ENCODE measurements at places on chromosomes 4 and X.
A peak's percentile ranks its signal among the peaks of the same experiment; 100 is the strongest.

DNA sequence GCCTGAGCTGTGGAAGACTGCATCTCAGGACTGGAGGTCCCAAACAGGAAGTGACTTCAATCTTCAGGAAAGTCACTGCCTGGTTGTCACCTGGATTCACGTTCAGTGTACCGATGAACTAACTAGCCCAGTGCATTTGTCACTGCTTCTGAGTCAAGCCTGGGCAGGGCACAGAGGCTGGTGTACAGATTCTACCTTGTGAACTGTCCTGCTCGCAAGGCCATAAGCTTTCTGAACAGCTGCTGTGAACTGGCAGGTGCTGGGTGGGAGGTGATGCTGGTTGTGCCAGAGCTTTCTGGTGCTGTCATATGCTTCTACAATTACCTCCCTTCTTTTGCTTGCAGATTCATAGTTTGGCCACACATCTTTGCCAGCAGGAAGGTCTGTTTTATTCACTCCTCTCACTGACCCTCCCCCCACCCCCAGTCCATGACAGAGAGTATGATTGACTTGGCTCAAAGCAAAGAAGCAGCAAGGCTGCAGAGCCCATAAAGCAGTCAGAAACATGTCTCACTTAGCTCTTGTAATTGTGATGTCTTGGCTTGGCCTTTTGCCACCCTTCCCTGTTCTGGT, 40.5 kb downstream of the ZCCHC12 start:
- no peak for DNase-seq

DNA sequence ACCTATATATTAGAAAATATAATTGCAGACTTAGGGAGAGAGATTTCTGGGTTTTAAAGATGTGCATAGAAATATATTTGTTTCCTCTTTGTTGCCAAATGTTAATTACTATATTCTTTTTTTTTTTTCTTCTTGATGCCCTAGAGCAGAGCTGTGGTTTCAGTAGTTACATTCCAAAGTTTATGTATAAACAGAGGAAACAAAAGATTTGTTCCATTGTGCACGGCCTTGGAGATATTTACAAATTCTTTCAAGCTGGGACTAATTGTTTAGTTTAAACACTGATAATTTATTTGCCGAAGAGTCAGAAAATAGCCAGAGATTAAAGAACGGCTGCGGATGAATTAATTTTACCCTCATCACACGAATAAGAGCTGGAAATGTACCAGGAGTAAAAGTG, 85.1 kb downstream of the USP46 start:
- no peak for DNase-seq

DNA sequence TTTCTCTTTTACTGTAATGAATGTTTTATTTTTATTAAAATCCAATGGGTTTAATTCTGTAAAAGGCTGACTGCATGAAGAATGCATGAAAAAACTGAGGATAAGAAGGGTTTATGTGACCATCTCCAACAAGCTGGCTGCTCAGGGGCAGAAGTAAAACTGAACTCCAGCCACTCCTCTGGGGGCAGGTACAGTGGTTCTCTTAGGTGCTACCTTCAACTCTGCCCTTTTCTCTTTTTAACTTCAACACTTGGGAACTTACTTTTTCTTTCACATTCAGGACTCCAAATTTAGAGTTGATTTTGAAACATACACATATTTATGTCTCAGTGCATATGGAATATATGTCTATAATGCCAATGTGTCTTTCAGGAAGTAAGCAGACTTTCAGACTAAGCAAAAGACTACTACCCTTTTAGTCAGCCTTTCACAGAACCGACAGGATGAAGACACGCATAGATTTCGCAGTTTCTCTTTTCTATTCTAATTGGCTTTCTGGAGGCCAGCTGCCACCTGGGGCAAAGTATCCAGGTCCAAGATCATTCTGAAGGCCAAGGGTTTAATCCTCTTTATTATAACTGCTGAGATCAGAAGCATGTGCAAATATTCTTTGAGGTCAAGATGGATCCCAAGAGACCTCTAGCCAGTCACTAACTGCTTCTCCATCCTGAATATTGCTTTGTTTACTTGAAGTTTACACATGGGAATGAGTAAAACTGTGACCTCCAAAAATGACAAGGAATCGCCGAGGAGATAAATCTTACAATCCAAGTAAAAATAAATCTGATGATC, 30.7 kb downstream of the HS3ST1 start:
- no peak for DNase-seq

DNA sequence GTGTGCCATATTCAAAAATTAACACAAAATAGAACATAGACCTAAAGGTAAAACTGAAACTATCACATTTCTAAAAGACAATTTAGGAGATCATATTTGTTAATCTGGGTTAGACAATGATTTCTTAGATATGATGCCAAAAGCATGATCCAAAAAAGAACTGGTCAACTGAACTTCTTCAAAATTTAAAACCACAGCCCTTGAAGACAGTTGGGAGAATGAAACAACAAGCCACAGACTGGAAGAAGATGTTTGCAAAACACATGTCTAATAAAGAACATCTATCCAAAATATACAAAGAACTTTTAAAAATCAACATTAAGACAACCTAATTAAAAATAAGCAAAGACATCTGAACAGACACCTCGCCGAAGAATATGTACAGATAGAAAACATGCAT, 19.5 kb downstream of the COMMD8 start:
- DNase-seq: no peak

- no peak for DNase-seq
Measured at GRCh38 chrX:15358533-15358932, 23.2 kb upstream of the PIGA start.

GRCh38 chrX:38124000-38124399, 96.7 kb downstream of the SRPX start:
- no peak for DNase-seq

- no peak for DNase-seq
Measured at GRCh38 chrX:130746709-130747342, 156.2 kb downstream of the ENOX2 start.

DNA sequence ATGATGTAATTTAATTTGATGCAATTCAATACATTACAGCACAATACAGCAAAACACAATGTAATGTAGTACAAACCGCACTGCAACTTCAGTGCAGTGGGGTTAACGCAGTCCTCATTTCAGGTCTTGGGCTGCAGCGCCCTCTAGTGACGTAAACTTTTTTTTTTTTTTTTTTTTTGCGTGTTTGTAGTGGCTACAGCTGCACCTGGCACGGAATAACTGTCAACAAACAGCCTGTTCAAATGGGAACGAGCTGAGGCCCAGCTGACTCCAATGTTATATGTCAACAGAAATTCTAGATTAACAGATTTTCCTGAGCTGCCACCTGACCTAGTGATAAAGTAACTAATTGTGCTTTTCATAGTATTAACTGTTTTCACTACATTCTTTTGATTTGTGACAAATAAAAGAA, 33.5 kb upstream of the RASSF6 start:
- peak; percentile 12 for DNase-seq

- DNase-seq: no peak
Measured at GRCh38 chr4:681736-682451, 7.1 kb downstream of the SLC49A3 start.

GRCh38 chrX:14776901-14777300, 96.0 kb downstream of the FANCB start:
- no peak for DNase-seq

DNA sequence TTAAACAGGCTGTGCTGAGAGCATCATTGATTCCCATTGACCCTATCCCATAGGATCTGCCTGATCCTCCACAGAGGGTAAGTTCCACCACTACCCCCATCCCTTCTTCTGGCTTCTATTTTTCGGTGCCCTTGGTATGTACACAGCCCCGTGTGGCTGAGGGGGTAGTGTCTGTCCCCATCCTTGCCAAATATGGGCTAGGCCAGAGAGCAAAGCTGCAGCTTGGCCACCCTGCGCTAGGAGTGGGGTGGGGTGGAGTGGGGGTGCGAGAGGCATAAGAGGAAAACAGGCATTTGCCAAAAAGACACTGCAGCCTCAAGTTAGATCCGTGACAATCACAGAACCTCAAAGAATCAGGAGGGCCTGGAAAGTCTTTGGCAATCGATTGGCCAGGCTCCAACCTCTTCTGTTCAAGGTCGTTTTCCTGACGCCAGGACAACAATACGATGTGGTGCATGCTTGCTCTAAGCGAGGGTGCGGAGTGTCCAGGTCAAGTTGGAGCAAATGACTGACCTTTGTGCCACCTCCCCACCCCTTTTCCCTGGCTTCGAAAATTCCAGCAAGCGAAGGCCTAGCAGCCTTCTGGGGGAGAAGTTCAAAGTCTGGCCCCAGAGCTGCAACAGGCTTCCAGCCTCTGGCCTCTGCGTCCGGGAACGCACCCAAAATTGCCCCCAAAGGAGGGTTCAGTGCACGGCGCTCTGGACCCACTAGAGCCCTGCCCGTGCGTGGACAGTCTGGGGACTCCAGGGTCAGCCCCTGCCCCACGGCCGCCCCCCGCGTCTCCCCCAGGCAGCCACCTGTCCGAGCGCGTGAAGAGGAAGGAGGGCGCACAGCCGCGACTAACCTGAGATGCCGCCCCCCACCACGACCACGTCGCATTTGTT, 598 bp downstream of the MAOB start:
- no peak for DNase-seq

GRCh38 chr4:93788712-93789111, 39.8 kb upstream of the ATOH1 start:
- DNase-seq: no peak

DNA sequence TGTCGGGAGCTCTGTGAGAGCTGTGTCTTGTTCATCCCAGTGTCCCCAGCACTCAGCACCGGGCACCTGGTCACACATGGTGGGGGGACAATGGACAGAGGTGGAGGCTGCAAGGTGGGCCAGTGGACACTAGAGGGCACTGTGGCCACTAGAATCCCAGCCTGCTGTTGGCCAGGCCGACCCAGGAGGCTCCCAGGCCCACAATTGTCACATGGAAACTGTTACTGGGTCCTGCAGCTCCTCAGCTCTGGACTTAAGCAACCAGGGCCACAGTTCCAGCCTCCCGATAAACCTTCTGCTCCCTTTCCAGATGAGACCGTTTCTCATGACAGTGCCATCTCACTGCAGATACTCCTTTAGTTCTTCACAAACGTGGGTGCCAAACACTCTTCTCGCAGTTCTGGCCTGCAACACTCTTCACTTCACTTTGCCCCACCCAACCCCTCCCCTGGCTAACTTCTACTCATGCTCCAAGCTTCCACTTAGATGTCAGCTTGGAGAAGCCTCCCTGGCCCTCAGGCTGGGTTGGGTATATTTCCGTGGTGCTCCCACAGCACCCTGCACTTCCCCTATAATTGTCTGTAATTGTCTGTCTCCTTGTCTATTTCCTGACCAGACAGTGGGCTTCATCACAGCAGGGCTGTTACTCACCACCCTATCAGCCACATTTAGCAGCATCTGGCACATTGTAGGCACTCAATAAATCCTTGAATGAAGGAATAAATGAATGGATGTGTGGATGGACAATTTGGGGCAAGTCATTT, 3.5 kb upstream of the IQSEC2 start:
- DNase-seq: no peak

All from GM12864 (cell line).